ENCODE measurements at places on chromosomes 7 and 10.

GRCh38 chr10:97128516-97129154, 57.1 kb downstream of the SLIT1 start:
- DNase-seq: no peak

- no peak for DNase-seq
Measured at GRCh38 chr7:106178593-106179134, 66.6 kb upstream of the SYPL1 start.

- no peak for DNase-seq
Measured at GRCh38 chr7:23918856-23919255, 208.8 kb downstream of the STK31 start.

DNA sequence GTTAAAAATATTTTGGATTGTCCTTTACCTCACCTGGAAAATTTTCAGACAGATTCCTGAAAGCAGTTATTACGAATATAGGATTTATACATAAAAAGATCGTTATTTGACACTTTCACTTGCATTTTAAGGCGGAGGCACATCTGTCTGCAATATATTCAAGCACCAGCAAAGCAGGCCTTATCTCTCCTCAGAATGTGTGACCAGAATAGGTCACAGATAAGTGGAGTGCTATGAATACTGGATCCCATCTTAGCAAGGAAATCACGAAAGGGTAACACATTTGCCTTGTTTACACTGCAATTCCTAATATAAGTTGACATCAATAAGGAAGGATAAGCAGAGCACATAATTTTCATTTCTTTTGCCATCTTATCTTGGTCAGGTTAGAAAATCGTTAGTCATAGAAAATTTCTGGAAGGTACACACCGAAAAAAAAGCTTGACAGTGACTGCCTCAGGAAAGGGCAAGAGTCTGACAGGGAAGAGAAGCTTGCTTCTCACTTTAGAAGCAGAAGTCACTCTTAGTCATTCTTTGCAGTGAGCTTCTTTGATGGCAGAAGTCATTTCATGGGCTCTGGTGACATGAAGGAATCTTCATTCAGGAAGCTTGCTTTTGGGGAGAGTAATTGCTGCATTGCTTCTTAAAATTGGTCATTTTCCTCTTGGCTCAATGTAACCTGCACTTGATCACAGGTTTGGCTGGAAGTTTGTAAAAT, 98.1 kb upstream of the STK17A start:
- DNase-seq: no peak

- DNase-seq: no peak
Measured at GRCh38 chr10:47418966-47419365, 34.9 kb upstream of the ZNF488 start.

DNA sequence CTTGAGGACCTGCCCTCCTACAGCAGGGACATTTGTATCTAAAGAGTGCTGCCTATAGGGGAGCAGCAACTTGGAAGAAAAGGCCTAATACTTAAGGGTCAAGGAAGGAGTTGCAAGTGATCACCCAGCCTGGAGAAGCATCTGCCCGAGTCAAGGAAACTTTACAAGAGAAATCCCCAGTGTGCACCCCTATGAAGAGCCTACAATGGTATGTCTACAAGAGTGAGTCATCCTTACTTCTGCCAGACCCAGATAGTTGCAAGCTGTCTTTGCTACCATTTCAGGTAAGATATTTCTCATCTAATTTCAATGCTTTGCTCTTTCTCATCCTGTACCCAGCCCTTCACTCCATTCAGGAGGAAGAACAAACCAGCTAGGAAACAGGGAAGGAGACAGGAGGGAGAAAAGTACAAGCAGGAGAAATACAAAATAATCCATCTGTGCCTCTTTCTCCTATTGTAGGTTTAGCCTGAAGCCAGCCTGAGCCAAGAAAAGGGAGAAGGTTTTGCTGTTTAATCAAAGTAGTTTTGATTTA, 34.4 kb upstream of the AGR3 start:
- DNase-seq: no peak
